ENCODE measurements at places on chromosomes 1 and 21.

- DNase-seq = no peak
Observed at GRCh38 chr1:218274511-218274910, 10.6 kb upstream of the RRP15 start.

DNA sequence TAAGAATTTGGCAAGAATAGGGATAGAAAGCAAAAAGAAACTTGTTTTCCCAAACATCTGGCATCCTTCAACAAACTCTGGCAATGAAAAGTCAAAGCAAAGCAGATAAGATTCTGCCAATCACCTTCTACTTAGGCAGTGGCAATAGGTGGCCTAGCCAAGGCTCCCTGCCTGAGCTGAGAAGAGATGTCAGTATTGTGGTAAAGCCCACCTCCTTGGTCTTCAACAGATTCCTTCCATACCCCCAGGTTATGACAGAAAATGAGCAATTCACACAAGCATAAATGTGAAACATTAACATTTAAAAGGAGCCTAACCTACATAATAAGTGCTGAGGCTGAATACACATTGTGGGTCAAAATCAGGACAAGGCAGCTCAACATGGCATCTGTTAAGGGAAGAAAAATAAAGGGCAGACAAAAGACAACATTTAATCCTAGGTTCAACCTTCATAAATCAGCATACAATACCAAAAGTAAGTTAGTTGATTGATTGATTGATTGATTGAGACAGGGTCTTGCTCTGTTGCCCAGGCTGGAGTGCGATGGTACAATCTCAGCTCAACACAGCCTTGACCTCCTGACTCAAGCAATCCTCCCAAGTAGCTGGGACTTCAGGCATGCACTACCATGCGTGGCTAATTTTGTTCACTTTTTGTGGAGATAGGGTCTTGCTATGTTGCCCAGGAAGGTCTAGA lies 123.1 kb downstream of the AKT3 start:
- DNase-seq = no peak

DNA sequence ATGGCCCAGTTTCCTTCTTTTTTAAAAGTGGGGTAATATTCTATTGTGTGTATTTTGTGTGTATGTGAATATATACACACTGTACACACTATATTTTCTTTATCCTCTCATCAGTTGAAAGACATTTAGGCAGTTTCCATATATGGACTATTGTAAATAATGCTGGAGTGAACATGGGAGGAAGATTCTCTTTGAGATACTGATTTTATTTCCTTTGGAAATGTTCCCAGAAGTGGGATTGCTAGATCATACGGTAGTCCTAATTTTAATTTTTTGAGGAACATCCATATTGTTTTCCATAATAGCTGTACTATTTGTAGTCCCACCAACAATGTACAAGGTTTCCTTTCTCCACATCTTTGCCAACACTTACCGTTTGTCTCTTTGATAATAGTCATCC lies 51.0 kb downstream of the F3 start:
- DNase-seq = no peak

GRCh38 chr1:41109310-41110197 lies 88.0 kb upstream of the SLFNL1 start:
- DNase-seq = no peak

- DNase-seq = peak; percentile 95
Observed at GRCh38 chr1:87950369-87950768, 621.7 kb downstream of the LMO4 start.

GRCh38 chr21:31201144-31201543 lies 142.9 kb downstream of the TIAM1 start:
- no peak for DNase-seq

GRCh38 chr1:207840380-207840779 lies 70.5 kb downstream of the CD34 start:
- DNase-seq = no peak

GRCh38 chr1:204408074-204408507 lies 3.5 kb downstream of the PPP1R15B start:
- DNase-seq = peak; percentile 14

DNA sequence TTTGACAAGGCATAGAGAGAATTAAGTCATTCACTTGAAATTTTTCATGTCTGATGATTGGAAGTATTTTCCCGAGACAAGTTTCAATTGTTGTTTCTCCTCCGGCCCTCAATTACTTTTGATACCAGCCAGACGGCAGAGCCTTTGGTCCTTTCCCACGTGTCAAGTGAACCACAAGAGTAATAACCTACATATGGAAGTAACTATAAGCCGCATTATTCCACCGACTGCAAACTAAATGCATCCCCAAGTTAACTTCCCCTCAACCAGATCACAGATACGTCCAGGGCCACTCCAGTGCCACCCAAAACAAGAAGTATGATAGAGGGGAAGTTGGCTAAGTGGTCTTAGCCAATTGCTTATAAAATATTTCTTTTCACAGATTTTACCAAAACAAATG lies 20.2 kb downstream of the COLGALT2 start:
- no peak for DNase-seq

All from NCI-H446 (cell line).